ENCODE measurements at places on chromosomes 5 and 9. TPM values are rescaled to one million over a fixed set of nuclear protein-coding genes. Genes with fewer than 3 reads are reported as not detected.

MYMK gene
- not detected for total RNA-seq

C9 gene
- total RNA-seq, result not detected

TAF1L gene
- not detected for total RNA-seq

ABITRAM gene
- total RNA-seq, result 20.0 TPM

LECT2 gene
- not detected for total RNA-seq

OGN gene
- not detected for total RNA-seq

ABLIM3 gene
- total RNA-seq, result 23.7 TPM

ZCCHC7 gene
- 10.8 TPM for total RNA-seq

CCNI2 gene
- 0.07 TPM for total RNA-seq

SHOC1 gene
- not detected for total RNA-seq

Measured in A549 treated with AZD2906 at 1 μM for 4 hours (cell line).